NCI-H2081 treated with DMSO at 0.1 percent for 48 hours (cell line): ENCODE measurements at places on chromosomes 3 and 15.

DNA sequence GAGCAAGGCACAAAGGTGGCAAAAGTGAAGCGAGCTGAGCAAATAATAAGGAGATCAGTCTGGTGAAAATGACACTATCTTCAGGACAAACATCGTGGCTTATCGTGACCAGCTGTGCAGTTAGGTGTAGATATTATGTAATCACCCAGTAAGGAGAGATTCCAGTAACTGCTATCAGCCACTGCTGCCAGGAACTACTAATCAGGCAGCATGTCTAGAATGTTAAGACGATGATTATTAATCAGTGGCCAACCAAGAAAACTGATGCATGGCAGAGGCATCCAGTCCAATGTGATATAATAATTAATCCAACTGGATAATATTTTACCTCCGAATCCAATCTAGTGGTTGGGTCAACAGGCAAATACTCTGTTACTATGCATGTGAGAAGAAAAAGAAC lies 252.7 kb upstream of the ZPLD1 start:
- no peak for DNase-seq

DNA sequence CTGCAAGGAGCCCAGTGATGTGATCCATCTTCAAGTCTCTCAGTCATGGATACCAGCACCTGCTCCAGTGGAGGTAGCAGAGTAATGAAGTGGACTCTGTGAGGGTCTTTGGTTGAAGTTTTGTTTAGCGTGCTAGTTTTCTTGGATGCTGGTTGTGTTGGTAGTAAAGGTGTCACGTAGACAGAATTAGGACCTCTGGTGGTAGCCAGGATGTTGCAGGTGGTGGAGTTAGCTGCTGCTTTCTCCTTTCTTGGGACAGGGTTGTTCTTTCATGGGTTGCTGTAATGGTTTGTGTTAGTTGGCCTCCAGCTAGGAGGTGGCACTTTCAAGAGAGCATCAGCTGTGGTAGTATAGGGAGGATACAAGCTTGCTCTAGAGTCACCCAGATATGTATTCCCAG lies 125.2 kb downstream of the ANXA2 start:
- no peak for DNase-seq

DNA sequence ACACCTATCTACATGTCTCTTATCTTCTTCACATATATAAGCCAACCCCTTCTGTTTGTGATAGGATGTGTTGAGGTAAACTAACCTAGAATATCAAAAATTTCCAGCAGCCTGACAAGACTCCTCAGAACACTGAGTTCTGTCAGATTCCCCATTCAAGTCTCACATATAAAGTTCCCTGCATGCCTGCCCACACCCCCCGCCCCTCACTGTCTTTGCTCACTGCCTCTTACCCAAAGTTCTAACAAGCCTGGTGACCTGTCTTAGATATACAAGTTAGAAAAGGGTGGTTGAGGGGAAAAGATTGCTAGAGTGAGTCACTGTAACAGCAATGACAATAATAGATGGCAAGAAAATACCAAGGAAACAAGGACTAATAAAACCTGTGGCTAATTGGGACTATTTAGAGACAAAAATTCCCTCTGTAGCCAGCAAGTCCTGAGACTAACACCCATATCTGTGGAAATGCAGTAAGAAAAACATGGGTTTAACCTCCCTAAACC lies 40.1 kb downstream of the FBXO22 start:
- DNase-seq = no peak

DNA sequence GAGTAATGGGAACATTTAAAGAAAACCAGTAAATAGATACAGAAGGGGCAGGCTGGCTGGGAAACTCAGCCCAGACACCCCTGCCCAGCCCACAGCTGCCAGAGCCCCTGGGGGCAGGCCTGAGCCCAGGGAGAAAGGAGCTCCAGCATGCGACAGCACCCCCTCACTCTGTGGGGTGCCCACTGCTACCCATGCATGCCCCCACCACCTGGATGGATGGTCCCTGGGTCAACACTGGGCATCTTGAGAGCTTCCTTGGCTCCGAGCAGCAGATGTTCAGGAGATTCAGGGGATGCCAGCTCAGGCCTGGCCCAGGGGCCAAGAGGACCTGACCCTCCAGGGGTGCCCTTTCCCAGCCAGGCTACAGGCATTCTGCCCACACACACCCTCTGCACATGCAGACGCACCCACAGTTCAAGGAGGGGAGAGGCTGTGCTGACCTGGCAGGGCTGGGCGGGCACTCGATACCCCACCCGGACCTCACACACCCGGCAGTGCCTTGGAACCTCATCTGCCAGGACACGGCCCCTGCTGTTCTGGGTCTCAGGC lies 31.5 kb downstream of the PTH1R start:
- DNase-seq = no peak

- no peak for DNase-seq
Observed at GRCh38 chr3:145159640-145160039, 1001.3 kb downstream of the PLOD2 start.

- DNase-seq = peak; percentile 31
Observed at GRCh38 chr3:124032311-124032880, 40.5 kb upstream of the ROPN1 start.

- no peak for DNase-seq
Observed at GRCh38 chr3:169827712-169828111, 15.0 kb upstream of the LRRC34 start.

DNA sequence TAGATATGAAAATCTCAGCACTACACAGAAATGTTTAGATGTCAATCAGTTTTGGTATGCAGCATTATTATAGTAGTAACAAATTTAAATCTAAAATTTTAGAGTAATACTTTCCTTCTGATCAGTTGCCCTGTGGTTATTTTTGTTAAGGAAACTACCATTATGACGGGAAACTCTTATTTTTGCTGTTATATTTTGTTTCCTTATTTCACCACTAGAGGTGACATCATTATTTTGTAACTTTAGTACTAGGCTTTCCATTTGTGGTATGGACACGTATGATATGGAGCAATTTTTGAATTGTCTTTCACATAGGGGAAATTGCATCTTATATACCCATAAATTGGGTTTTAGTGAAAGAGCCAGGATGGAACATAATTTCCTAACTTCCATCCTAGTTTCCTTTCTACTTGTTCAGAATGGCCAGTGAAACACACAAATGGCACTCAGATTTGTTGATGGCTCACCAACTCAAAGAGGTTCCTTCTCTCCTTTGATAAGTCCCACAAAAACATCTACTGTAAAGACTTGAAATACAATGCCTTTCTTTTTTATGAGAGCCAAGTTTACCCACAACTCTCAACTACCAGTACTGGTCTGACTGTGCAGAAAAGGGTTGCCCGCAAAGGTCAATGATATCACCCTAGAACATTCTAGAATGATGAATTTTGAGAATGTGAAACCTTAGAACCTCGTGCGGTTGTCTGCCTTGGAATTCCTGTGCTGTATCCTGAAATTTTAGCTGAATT lies 19.4 kb upstream of the PPP4R2 start:
- no peak for DNase-seq

DNA sequence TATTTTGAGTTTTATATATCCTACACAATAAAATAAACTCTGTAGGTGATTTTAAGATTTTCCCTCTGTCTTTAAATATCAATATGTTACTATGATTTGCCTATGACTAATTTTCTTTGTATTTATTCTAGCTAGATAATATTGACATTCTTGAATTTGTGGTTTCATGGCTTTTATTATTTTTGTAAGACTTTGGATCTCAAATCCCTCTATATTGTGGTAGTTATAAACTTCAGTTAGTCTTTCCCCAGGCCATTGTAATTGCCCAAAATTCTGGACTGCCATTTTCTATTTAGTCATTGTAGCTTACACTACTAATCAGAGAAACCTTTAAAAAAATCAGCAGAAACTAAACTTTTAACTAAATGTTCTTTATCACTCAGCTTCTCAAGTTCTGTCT lies 1559.3 kb upstream of the GBE1 start:
- DNase-seq = no peak

DNA sequence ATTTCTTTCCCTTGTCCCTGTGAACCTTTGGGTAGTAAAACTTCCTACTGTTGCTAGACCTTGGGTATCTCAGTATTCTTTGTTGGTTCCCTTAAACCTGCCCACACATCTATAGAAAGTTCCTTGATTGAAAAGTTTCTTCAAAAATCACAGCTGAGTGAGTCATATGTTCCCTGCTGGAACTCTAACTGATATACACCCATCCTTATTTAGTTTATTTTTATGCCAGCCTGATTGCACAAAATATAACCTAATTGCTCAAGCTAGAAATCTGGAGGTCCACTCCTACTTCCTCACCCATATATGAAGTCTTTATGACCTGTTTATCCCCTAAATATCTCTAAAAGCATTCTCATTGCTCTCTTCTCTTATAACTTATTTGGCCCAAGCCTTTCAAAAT lies 13.7 kb upstream of the GJD2 start:
- no peak for DNase-seq

- no peak for DNase-seq
Observed at GRCh38 chr3:87997298-87997697, 61.5 kb downstream of the CGGBP1 start.

DNA sequence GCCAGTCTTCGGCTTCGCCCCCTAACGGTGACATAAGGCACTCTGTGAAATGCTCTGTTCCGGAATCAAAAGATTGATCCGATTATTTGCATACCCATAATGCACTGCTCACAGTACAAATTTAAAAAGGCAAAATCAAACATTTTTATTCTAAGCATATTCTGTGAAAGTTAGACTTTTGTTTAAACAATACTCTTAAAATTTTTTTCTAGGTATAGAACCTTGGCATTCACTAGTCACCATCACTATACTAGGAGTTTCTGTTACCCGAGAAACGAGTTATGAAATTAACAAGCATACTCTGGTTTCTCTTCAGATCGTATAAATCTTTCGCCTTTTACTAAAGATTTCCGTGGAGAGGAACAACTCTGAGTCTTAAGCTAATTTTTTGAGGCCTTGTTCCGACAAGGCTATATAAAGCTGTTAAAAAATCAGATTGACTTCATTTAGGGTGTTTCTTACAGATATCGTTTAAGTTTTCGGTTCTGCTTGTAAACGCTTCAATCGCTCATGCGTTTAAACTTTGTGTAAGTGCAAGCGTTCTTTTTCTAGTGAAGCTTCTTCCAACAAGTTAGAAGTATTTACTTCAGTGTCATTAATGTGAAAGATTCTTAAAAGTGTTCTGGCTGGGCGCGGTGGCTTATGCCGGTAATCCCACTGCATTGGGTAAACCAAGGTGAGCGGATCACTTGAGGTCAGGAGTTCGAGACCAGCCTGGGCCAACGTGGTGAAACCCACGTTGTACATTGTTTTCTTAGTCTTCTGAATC lies at the start of gene RNU5B-1:
Gene RNU5B-1 (plus strand): TSS at position 297 of the 769 bp plus-strand sequence.
- peak; percentile 94 for DNase-seq

- no peak for DNase-seq
Observed at GRCh38 chr3:156378871-156379270, 176.0 kb downstream of the SSR3 start.

- DNase-seq = no peak
Observed at GRCh38 chr3:188052169-188053035, 101.6 kb upstream of the LPP start.

DNA sequence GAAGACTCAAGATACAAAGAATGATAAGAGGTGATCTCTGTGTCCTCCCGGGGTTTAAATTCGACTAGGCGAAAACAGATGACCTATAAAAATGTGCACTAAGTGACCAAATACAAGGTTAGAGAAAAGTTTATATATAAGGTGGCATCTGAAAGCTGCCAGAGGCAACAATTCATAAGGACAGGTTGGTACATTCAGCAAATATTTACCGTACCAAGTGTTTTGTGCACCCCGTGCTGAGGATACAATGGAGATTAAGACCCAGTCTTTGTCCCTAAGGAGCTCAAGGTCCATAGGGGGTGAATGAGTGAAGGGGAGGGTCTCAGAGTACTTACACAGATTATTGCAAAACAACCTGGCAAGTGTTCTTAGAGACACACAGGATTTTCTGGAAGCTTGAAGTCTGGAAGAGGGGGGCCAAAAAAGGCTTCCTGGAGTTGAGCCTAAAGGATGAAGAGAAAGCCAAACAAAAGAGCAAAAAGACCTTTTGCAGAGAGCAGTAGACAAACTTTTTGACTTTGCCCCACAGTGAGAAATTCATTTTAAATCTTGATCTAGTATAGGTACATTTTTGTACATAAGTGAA lies 71.4 kb upstream of the LRIG1 start:
- no peak for DNase-seq

DNA sequence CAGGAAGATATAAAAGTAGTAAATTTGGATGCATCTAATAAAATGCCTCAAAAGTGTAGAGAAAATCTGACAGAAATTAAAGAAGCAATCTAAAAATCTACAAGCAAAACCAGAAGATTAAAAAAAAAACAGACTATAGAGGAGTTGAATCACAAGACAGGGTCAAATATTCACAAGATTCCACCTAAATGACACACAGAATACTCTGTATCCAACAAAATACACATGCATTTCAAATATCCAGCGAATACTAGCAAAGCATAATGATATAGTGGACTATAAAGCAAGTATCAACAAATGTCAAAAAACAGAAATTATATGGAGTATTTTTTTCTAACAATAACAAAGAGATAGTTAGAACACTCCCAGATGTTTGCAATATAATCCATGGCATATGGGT lies 20.5 kb upstream of the ACTC1 start:
- DNase-seq = no peak

DNA sequence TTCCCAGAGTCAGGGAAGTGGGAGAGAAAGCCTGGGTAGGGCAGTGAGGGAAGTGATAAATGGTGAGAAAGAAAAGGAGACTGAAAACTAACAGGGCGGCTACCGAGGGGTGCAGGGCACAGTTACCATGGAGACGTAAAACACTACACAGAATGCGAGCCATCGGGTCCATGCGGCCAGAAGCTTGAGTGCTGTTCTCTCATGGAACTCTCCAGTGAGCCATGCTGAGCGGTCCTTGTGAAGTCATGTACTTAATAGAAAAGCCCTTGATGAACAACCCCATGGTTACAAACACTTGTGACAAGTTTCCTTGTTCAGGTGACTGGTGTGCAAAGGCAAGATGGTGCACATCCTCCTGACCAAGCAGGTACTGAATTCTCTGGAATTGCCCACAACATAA lies 3.7 kb upstream of the PLA2G4F start:
- DNase-seq = no peak

DNA sequence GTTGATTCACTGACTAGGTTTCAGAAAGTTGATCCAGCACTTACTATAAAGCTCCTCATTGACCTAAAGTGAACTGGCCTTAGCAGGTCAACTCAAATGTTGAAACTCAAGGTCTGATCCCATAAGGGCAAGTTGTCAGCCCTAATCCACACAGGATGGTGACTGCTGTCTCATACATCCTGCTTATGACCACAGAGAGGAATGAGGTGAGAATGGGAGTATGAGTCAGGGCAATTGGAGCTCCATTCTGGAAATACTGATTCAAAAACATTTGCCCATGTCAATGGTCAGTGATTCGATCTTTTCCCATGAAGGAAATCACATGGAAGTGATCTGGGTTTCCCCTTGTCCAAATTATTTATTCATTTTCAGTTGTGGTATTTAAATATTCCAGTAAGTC lies 78.7 kb downstream of the ZNF385D start:
- no peak for DNase-seq

- peak; percentile 44 for DNase-seq
Observed at GRCh38 chr3:89098964-89099585, 8.3 kb upstream of the EPHA3 start.

GRCh38 chr3:128709506-128710210 lies 16.3 kb upstream of the RAB7A start:
- DNase-seq = no peak
